ENCODE measurements at places on chromosomes 7 and 10.

DNA sequence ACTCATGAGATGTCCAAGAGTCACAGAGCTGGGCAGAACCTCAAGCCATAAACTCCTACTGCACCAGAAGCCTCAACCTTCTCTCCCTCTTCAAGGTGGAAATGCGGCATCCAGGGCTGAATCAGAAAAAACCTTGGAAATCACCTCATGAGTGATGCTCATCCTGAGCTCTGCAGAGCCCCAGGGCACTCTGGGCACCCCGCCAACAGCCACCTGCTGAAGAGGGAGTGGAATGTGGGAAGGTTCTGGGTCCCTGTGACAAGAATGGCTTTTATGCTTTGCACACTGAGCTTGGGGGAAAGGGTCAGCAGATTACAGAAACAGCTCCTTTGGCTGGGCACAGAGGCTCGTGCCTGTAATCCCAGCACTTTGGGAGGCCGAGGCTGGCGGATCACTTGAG lies 18.8 kb downstream of the NUDT1 start:
- no peak for DNase-seq

- no peak for DNase-seq
Measured at GRCh38 chr10:24505759-24506158, 217.9 kb downstream of the ARHGAP21 start.

GRCh38 chr10:24904824-24905223 lies 47.6 kb downstream of the PRTFDC1 start:
- DNase-seq: no peak

DNA sequence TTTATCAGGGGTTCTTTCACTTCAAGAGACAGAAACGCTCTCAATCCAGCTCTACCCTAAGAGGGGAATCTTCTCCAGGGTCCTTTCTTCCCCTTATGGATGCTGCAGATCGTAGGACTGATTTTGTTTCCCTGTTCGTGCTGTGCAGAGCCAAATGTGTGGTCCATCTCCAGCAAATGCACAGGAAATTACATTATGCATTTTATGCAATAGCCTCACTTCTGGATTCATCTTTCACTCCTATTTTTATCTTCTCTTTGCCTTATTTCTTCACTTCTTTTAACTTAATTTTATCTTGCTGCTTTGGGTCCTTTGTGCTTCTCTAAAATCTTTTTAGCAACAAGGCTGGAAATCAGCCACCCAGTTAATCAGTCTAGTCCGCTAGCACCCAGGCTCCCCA lies 184.5 kb upstream of the INHBA start:
- DNase-seq: no peak

DNA sequence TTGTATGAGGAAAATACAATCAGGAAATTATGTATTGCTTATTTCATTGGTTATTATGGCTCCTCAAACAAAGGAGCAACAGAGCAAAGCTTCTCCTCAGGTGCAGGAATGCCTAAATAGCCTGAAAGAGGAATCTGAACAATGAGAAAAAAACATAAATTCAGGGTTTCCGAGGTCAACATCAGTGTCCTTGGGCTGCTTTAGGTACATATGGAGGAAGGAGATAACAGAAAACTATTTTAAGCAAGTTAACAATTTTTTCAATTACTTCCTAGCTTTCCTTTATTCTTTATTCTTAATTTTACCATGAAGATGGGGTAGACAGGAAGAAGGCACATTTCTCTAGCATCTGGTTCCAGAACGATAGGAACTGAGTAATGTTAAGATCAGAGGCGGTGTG lies 14.0 kb downstream of the SLC16A9 start:
- no peak for DNase-seq

GRCh38 chr10:8006274-8006999 lies 48.1 kb upstream of the GATA3 start:
- DNase-seq: no peak

DNA sequence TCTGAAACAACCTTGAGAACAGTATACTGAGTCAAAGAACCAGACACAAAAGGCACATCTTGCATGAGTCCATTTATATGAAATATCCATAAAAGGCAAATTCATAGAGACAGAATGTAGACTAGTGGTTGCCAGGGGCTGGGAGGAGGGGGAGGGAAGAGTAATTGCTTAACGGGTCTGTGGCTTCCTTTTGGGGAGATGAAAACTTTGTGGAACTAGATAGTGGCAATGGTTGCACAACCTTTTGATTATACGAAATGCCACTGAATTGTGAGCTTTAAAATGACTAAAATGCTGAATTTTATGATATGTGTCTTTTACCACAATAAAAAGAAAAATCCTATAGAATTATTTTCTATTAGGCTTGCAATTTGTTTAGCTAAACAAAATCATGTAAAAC lies 16.8 kb downstream of the ADRB1 start:
- DNase-seq: no peak

DNA sequence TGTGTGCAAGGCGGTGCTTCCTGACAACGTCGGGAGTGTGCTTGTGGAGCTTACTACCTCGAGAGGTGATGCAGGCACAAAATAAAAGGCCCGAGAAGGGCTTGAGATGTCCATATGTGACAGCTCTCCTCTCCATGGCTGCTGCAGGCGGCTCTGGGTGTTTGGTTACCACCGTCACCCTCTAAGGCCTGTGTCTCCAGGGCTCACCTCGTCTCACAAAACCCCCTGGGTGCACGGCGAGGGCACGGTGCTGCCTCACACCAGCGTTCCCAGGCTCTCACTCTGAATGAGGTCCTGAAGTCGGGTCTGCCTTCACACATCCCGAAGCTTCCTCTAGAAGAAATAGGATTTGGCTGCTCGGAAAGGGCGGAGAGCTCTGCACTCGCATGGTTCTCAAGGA lies 32.9 kb downstream of the PROSER2 start:
- DNase-seq: no peak

DNA sequence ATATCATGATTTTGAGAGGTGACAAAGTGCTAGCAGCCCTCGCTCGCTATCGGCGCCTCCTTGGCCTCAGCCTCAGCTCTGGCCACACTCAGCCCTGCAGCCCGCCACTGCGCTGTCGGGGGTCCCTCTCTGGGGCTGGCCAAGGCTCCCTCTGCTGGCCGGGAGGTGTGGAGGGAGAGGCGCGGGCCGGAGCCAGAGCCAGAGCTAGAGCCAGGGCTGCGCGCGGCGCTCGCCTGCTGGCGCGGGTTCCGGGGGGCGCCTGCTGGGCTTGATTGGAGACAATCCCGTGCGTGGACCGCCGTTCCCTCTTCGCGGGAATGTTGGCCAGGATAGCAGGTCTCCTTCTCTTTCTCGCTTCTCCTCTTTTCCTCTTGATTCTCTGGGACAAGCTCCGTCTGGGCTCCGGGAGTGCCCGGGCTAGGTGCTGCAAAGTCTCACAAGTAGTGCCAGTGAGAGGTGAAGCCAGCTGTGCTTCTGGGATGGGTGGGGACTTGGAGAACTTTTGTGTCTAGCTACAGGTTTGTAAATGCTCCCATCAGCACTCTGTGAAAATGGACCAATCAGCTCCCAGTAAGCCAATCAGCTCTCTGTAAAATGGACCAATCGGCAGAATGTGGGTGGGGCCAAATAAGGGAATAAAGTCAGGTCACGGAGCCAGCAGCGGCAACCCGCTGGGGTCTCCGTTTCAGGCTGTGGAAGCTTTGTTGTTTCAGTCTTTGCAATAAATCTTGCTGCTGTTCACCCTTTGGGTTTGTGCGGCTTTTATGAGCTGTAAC lies 43.4 kb upstream of the ELMO1 start:
- no peak for DNase-seq

GRCh38 chr7:112484671-112485167 lies 3.9 kb downstream of the LSMEM1 start:
- DNase-seq: peak; percentile 72

GRCh38 chr10:129964611-129965424 lies 744 bp upstream of the EBF3 start:
- DNase-seq: no peak
